ENCODE measurements at places on chromosomes 6 and 20. TPM values are rescaled to one million over a fixed set of nuclear protein-coding genes. Genes with fewer than 3 reads are reported as not detected.

Gene LKAAEAR1
- 0.12 TPM for polyA plus RNA-seq

- no peak for DNase-seq
Measured at GRCh38 chr6:119184008-119184648, 105.7 kb upstream of the FAM184A start.

Gene CRYBG1
- 21.0 TPM for polyA plus RNA-seq

- DNase-seq = no peak
Measured at GRCh38 chr20:49979030-49979832, 3.5 kb upstream of the SNAI1 start.

DNA sequence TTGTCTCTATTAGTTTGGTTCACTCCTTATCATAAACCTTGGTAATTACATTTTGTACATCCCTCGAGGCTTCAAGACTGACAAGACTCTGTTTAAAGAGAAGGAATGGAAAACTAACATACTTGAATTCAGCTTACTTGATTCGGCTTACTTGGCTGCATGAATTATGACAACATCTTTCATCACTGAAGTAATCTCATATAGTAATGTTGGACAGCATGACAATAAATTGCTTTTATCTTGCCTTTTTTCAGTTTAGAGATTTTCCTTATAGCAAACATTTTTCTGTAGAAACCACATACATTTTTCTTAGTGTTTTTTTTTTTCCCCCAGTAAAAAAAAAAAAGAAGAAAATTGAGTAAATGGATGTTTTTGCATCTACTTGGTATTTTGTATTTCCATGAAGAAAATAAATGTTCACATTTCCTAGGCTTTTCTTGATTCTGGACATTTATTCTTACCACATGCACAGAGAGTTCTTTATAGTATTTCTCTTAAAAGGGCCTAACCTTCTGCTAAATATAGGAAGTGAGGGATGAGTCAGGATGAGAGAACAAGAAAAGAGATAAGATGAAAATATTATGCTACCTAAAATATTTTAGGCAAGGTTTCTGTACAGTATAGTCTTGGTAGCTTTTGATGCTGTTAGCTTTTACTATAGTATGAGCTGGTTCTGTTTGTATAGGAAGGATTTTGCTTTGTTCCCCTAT, 101.0 kb upstream of the HDGFL1 start:
- no peak for DNase-seq

DNA sequence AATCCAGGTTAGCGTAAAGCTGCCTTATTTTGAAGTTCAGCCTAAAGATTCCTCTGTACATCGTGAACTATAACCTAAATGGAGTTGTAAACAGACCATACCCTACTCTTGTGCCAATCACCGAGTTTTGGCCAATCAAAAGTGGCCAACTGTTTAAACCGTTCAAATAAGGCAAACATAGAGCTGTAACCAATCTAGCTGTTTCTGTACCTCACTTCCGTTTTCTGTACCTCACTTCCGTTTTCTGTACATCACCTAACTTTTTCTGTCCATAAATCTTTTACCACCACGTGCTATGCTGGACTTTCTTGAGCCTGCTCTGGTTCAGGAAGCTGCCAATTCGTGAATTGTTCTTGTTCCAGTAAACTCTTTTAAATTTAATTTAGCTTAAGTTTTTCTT, 39.7 kb downstream of the LBP start:
- no peak for DNase-seq

DNA sequence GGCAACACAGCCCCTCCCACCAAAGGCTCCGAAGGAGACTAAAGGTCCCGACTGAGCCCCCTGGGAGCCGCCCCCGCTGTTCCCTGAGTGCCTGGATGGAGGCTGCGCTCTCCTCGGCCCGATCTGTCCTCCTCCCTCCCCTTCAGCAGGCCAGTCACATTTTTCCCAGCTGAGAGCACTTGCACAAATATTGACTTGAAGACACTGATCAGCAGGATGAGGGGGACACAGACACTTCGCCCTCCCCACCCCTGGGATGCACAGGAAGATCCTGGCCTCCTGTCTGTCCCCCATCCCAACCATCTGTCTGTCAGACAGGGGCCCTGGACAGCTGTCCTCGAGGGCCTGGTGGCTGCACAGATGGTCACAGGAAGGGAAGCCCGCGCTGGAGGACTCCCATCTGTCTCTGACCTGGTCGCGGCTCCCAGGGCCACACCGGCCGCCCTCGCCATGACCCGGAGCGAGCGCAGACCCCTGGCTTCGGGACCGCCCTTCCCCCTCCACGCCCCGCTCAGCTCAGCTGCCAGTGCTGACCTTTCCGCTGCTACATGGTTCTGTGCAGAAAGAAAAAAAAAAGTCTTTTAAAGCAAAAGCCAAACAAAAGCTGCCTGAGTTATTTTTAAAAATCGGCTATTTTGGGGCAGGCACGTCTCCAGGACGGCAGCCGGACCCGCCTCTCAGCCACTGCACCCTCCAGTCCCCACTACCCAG, 11.1 kb downstream of the LAMA5 start:
- no peak for DNase-seq

Gene FNDC11
- polyA plus RNA-seq = 0.67 TPM

- peak; percentile 29 for DNase-seq
Measured at GRCh38 chr6:125301435-125302391, at the start of gene HDDC2. TSS of gene HDDC2 (minus strand) at chr6:125301967. CDS start at chr6:125301932, 35 bp downstream.

Gene EPHA7
- not detected for polyA plus RNA-seq

DNA sequence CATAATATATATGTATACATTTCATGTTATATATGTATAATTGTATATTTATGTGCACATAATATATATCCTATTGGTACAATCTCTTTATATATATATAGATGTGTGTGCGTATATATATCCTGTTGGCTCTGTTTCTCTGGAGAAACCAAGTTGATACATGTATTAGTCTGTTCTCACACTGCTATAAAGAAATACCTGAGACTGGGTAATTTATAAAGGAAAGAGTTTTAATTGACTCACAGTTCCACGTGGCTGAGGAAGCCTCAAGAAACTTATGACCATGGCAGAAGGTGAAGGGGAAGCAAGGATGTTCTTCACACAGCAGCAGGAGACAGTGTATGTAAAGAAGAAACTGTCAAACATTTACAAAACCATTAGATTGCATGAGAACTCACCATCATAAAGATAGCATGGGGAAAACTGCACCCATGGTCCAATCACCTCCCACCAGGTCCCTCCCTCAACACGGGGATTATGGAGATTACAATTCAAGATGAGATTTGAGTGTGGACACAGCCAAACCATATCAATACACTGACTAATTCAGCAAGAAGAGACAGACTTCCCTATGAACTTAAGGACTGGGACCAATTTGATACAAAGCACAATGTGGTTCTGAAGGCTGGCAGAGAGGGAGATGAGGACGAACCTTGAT, 14.0 kb downstream of the CST3 start:
- peak; percentile 74 for DNase-seq

DNA sequence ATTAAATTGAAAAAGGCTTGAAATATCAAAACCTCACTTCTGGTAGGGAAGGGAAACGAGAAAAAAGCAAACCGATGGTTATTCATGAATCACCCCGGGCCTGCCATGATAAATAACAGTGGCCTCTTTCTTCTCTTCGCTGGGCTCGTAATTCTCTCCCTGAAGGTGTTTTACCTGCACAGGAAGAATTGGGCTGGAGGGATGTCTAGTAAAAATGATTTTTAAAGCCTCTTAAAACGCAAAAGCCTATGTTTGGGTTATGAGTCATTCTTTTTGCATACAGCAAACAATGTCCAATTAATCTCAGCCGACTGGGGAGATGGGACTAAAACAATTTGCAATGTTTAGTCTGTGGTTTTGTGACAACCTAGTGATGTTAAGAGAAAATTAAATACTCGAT, 16.8 kb downstream of the LINC00237 start:
- DNase-seq = no peak

Gene SLPI
- 7.4 TPM for polyA plus RNA-seq

DNA sequence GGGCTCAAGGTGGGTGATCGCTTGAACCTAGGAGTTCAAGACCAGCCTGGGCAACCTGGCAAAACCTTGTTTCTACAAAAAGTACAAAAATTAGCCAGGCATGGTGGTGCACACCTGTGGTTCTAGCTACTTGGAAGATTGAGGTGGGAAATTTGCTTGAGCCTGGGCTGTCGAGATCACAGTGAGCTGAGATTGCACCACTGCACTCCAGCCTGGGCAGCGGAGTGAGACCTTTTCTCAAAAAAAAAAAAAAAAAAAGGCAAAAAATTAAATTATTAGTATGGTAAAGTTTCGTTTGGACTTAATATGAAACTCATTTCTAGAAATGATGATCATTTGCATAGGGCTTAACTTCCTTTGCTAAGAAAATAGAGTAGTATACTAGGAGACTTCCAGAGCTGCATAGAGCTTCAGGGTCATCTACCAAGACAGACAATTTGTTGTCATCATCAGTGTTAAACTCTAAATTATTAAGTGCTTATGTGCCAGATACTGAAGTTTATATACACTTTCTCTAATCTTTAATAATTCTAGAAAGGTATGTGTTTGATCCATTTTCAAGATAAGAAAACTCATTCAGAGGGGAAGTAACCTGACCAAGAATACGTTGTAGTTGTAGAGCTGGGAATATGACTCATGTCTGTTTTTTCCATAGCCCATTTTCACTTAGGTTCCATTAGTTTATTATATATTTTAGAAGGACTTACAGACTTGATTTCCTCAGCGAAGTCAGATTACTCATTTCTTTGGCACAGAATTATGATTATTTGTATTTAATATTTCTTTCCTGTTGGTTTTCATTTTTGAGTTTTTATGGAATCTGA, 84.5 kb downstream of the SLC16A10 start:
- DNase-seq = no peak

Gene FOXF2
- 0.10 TPM for polyA plus RNA-seq

DNA sequence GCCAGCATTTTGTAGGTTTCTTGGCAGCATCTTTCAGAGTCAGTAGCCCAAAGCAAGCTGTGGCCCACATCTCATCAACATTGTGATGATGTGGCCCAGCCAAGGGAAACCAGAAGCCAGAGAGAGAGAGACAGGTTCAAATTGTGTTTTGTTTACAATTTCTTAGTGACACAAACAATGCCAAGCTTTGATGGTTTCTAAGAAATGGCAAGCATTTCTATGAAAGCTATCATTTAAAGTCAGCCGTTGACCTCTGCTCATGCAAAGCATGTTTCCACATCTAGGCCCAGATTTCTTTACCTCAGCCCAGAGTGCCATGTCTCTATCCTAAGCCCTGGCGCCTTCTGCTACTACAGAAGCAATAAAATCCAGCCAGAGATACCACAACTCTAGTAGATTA, 32.9 kb downstream of the GCM1 start:
- DNase-seq = no peak

Gene UFL1
- polyA plus RNA-seq = 4.5 TPM

Gene CDH4
- polyA plus RNA-seq = 7.3 TPM

- DNase-seq = no peak
Measured at GRCh38 chr6:132122871-132123270, 171.7 kb upstream of the CCN2 start.

GRCh38 chr6:111618407-111618806, 12.7 kb upstream of the TRAF3IP2 start:
- DNase-seq = no peak

DNA sequence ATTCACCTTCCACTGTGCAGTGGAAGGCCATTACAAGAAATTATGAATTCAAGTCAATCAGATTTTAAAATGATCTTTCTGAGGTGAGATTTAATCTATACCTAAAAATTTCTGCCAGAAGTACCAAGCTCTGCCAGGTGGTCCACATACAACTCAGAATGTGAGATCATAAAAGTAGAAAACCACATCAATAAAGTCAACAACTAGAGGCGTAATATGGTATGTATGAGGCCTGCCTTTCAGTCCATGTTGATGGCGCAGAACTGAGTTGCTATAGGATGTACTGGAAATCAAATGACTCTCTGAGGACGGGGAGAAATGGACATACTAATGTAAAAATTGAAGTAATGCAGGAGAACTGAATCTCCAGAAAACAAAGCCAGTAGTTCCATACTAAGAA, 163.8 kb upstream of the FBXL4 start:
- no peak for DNase-seq

Gene SLC17A2
- polyA plus RNA-seq = not detected

Gene RIMS4
- not detected for polyA plus RNA-seq

Gene MOCS1
- polyA plus RNA-seq = 3.8 TPM

DNA sequence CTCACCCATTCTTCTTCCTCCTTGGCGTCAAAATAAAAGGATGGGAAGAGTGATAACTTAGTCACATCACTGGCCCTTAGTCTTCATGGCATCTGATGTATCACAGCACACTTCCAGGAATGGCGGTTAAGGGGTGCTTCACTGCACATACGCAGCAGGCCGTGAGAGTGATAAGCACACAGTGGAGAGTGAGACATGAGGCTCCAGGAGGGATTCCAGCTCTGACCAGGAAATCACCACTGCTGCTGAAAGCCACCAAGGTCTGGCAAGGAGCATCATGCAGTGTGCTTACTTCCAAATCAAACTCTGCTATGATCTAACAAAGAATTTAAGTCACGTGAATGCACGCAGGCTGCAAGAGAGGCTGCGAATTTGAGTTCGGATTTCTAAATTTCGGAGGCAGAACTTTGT, 62.4 kb downstream of the ARID1B start:
- no peak for DNase-seq

Gene COL9A1
- polyA plus RNA-seq = not detected

GRCh38 chr20:4840801-4841200, 119.1 kb downstream of the PRND start:
- no peak for DNase-seq

- DNase-seq = no peak
Measured at GRCh38 chr6:110538416-110539160, 62.2 kb upstream of the SLC22A16 start.

Gene FAM217A
- polyA plus RNA-seq = not detected

GRCh38 chr6:38213251-38213658, 393.7 kb downstream of the ZFAND3 start:
- no peak for DNase-seq

Gene GGT7
- polyA plus RNA-seq = 8.5 TPM

DNA sequence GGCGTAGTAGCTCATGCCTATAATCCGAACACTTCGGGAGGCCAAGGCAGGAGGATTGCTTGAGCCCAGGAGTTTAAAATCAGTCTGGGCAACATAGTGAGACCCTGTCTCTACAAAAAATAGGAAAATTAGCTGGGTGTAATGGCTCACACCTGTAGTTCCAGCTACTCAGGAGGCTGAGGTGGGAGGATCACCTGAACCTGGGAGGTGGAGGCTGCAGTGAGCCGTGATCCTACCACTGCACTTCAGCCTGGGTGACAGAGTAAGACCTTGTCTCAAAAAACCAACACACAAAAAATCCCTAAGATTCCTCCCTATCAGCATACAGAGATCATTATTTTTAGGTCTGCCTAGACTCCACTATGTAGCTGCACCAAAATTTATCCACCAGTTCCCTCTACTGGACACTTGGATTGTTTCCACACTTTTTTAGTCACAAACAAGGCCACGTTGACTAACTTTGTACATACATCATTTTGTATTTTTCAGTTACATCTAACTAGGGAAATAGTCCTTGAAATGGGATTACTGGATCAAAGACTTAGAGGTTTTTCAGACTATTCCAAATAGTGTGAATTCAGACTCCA, 3.6 kb upstream of the PHF1 start:
- no peak for DNase-seq

Gene HCK
- not detected for polyA plus RNA-seq

Gene STMND1
- not detected for polyA plus RNA-seq

Gene HLA-DRB1
- 0.03 TPM for polyA plus RNA-seq

GRCh38 chr6:3200682-3201081, 26.8 kb downstream of the TUBB2B start:
- DNase-seq = no peak

Gene TCP11
- polyA plus RNA-seq = not detected

GRCh38 chr6:112289038-112289566, 34.7 kb upstream of the LAMA4 start:
- no peak for DNase-seq

GRCh38 chr6:113208726-113209125, 648.4 kb upstream of the MARCKS start:
- DNase-seq = no peak

GRCh38 chr6:5211492-5211891, 49.3 kb downstream of the LYRM4 start:
- no peak for DNase-seq

Gene C6orf15
- 0.78 TPM for polyA plus RNA-seq
